ENCODE measurements at places on chromosomes 13 and 19. TPM values are rescaled to one million over a fixed set of nuclear protein-coding genes. Genes with fewer than 3 reads are reported as not detected.
A peak's percentile ranks its signal among the peaks of the same experiment; 100 is the strongest.

DNA sequence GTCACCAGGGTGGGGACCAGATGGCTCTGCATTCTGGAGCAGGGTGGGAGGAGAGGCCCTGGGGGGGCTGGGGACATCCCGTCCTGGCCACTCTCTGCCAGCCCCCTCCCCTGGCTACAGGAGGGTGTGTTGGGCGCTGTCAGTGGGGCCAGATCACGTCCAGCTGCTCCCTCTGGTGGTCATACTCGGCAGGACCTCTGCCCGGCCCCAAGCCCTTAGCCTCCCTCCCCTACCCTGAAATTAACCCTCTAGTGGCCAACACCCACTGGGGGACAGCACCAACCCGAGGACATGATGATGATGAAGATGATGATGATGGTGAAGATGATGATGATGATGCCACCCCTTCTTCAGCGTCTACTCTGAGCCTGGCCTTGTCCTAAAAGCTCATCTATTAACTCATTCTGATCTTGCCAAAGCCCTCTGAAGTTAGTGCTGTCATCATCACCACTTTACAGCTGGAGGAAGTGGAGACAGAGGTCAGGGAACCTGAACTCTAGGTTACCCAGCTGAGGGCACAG, 590 bp upstream of the LGI4 start:
- H3K4me1 ChIP-seq, result peaks cover 18% of the 10 kb centered on the region
- peak overlapping the region; percentile 97 for H3K27ac ChIP-seq
- H3K4me3 ChIP-seq, result no peak overlapping the region
- no peaks in the 10 kb centered on the region for H3K27me3 ChIP-seq
- peak; percentile 84 for DNase-seq
- no peaks in the 10 kb centered on the region for H3K36me3 ChIP-seq

PNMA8A gene
- not detected for polyA plus RNA-seq

ERICH6B gene
- not detected for polyA plus RNA-seq

GRCh38 chr13:67833564-67833963, 603.4 kb upstream of the PCDH9 start:
- no peak overlapping the region for H3K27ac ChIP-seq
- no peaks in the 10 kb centered on the region for H3K4me1 ChIP-seq
- H3K27me3 ChIP-seq, result no peaks in the 10 kb centered on the region
- no peaks in the 10 kb centered on the region for H3K36me3 ChIP-seq

DNA sequence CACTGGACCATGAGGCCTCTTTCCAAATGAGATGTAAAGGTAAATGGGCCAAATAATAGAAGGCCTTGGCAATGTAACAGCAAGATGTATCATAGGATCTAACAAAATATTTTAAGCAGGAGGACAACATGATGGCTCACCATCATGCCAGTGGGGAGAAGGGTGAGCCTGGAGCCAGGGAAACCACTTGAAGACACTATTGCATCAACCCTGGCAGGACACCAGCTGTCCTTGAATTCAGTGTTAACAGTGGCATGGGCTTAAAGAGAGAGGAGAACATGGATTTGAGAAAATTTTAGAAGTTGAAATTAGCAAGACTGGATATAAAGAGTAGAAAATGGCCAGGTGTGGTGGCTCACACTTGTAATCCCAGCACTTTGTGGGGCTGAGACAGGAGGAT, 6.7 kb upstream of the RCBTB2 start:
- peaks cover 11% of the 10 kb centered on the region for H3K4me1 ChIP-seq
- DNase-seq, result no peak
- H3K4me3 ChIP-seq, result no peak overlapping the region
- H3K27ac ChIP-seq, result no peak overlapping the region

DNA sequence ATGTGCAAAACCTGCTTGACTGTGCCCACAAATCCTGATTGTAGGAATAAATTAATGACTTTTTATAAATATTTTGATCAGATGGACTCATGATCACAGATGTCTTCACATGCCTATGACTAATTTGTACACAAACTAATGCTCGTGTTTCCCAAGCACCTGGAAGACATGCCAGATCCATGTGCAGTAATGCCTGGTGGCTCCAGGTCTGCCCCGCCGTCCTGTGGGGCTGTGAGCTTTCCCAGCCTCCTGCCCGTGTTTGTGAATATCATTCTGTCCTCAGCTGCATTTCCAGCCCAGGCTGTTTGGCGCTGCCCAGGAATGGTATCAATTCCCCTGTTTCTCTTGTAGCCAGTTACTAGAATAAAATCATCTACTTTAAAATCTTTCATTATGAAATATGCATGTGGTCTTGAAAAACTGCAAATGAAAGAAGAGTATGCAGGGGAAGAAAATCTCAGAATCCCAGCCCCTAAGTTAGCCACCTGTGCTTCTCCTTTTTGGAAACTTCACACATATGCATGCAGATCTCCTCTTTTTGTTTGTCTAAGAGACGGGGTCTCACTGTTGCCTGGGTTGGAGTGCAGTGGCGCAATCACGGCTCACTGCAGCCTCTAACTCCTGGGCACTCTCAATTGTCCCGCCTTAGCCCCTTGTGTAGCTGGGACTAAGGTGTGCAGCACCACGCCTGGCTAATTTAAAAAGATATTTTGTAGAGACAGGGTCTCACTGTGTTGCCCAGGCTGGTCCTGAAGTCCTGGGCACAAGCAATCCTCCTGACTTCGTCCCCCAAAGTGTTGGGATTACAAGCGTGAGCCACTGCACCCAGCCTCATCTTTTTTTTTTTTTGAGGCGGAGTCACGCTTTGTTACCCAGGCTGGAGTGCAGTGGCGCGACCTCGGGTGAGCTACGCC, 6.2 kb downstream of the RPL28 start:
- H3K4me1 ChIP-seq, result peaks cover 18% of the 10 kb centered on the region
- H3K36me3 ChIP-seq, result peaks cover 30% of the 10 kb centered on the region
- H3K27ac ChIP-seq, result no peak overlapping the region
- H3K27me3 ChIP-seq, result no peaks in the 10 kb centered on the region
- H3K4me3 ChIP-seq, result no peak overlapping the region

ZNF260 gene
- polyA plus RNA-seq, result 3.2 TPM

- H3K27ac ChIP-seq, result no peak overlapping the region
- no peak for DNase-seq
- H3K27me3 ChIP-seq, result no peaks in the 10 kb centered on the region
- H3K4me1 ChIP-seq, result no peaks in the 10 kb centered on the region
Observed at GRCh38 chr13:113964251-113964995, 9.5 kb downstream of the C13orf46 start.
